ENCODE measurements at places on chromosomes 6 and 20.

GRCh38 chr6:24788031-24788665 is 10.6 kb downstream of the ARMH2 start:
- DNase-seq: no peak

DNA sequence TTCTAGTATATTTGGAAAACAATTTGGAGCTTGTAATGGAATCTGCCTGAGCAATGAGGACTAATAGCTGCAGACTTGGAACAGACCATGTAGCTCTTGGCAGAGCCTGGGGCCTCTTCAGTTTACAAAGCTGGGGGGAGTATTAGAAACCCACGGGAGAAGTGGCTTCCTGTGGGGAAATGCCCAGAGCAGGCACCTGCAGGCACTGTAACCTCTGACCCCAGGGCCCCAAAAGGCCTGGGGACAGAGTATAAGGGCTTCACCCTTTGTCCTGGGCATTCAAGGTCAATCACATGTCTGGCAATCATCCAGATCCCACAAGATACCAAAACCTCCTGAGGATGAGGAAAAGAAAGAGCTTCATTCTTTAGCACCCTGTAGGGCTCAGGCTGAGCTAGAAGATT is 19.4 kb downstream of the PKIG start:
- peak; percentile 81 for DNase-seq

DNA sequence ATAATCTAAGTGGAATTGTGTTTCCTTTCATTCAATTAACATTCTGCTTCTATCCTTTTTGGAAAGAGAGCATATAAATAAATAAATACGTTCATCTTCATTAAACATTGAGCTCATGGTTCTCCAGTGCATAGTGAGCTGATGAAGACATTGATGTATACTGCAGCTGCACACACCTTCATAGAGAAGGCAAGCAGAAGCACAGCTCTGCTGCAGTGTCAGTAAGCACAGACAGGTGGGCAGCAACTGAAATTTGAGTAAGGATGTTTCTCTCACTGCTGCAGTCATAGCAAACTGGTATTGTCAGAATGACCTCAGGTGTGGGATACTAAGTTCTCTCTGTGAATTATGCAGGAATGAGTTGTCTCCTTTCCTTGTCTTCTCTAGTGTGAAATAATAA is 202.9 kb downstream of the DOK5 start:
- DNase-seq: no peak

- DNase-seq: no peak
These were observed 221.3 kb downstream of the MOXD1 start for GRCh38 chr6:132179955-132180354.

- no peak for DNase-seq
These were observed 8.0 kb upstream of the EPM2A start for GRCh38 chr6:145743332-145743731.

DNA sequence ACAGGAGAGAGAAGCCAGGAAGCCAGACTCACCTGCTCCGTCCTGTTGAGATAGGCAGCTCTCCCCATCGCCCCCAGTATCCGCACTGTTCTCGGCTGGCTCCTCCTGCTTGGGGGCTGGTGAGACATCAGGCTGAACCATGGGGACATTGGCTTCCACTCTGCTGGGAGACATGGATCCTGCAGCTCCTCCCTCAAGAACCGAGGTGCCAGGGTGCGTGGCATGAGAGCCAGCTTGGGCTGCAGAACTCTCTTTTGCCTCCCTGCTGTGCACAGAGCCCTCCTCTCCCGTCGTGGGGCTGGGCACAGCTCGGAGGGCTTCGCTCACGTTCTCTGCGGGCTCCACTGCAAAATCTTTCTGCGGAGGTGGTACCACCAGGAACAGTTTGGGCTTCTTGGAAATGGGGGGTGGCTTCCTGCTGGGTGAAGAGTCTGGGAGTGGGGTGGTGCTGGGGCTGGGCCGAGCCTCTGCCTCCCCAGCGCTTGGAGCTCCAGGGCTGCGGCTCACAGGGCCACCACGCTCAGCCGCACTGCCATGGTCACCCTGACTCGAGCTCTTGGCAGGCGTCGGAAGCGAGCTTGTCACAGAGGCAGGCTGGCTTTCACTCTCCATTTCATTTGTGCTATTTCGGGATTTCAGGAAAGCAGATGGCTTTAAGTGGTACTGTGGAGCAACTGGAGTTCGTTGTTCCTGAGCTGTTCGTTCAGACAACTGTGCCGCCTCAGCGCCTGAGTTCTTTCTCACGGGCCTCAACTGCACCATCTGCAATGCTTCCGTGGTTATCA is 26.5 kb downstream of the HEBP2 start:
- no peak for DNase-seq

- DNase-seq: no peak
These were observed 310.8 kb downstream of the BMP7 start for GRCh38 chr20:56955680-56956079.

- no peak for DNase-seq
These were observed 2.4 kb downstream of the AGPAT4 start for GRCh38 chr6:161271343-161272030.

DNA sequence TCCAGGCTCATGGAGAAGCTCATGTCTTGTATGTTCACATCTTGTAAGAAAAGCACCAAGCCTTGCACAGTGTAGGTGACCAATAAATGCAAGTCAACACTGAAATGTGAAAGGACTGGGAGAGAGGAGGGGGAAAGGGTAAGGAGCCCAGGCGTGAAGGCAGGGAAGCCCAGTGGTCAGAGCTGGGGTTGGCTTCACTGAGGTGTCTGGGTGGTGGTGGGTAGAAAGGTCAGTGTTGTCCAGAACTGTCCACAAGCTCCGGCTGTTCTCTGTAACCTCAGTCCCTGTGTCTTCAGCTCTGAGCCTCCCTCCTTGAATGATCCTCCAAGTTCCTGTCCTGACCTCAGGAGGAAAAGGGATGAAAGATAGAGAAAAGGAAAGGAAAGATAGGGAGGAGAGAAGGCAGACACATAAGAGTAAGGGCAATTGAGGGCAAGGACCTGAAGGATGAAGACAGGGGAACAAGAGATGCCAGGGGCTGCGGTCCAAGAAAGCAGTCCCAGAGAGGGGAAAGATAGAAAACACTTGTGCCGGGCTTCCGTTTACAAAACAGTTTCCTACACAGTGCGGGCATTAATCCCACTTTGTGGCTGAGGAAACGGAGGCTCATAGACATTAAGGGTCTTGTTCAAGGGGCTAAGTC is 2.4 kb upstream of the TNXB start:
- no peak for DNase-seq

GRCh38 chr6:47932575-47932974 is 150.7 kb downstream of the OPN5 start:
- no peak for DNase-seq

GRCh38 chr6:14066782-14067406 is 50.7 kb upstream of the CD83 start:
- peak; percentile 67 for DNase-seq

DNA sequence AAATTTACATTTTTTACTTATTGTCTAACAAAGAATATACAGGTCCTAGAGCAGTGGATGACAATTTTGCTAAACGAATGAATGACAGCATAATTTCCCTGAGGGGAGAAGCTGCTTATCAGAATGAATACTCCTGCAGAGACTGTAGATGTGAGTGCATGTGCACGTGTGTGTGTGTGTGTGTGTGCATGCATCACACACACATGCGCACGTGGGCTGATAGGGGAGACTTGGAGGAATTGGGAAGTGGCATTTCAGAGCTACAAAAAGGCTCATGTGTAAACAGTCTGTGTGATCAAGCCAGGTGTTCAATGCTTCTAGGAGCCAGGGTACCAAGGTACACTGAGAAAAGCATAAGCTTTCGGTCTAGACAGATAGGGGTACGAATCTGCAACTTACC is 93.5 kb upstream of the SASH1 start:
- no peak for DNase-seq

DNA sequence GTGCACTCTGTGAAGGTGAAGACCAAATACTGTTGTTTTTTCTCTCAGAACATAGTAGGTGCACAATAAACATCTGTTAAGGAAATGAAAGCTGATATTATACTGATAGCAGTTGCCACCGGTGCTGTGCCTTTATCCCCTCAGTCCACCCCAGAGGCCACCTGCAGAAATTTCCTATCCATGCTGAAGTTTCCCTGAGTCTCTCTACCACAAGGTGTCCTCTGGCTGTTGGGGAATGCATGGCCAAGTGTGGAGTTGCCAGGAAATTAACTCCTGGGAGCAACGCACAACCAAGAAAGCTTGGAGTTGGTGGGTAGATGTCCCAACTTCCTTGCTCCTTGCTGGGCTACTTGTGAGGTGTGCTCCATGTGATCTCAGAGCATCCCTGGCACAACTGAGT is 114.2 kb downstream of the LAMP5 start:
- DNase-seq: no peak

DNA sequence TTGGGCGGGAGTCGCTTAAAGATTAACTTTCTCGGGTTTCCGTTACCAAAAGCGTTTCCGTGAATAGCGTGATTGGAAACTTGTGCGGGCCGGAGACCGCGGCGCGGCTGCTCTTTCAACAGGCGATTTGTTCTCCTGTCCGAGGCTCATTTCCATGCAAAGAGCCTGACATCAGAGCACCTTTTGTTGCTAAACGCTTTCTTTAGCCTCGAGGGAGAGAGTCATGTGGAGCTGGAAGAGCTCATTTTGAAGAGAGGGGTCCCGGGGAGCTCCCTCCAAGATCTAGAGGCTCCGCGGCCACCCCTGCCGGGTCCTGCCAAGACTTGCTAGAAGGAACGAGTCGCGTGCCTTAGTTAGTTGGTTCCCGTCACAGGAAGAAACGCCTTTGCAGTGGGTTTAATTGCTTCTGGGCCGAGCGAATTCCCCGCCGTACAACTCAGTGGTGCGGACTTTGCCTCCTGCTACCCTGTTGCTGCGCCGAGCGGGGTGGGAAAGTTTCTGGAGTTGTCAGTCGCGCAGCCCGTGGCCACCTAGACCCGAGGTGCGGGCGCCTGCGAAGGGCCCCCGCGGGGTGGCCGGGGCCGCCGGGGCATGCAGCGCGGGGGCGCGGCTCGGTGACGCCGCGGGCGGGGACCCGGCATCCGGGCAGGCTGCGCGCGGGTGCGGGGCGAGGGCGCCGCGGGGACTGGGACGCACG is at the start of gene SASH1:
TSS of gene SASH1 (plus strand) at position 489 of the 697 bp plus-strand sequence. CDS start 230 bp downstream, outside the sequence.
- DNase-seq: peak; percentile 42

Data from fibroblast of the conjunctiva (primary cell).